NCI-H187 treated with DMSO at 0.1 percent for 48 hours (cell line): ENCODE measurements at places on chromosomes 5 and 9.

- DNase-seq, result no peak
Measured at GRCh38 chr5:146765089-146765832, 113.3 kb downstream of the PPP2R2B start.

- DNase-seq, result no peak
Measured at GRCh38 chr5:14855366-14855765, 16.2 kb downstream of the ANKH start.

DNA sequence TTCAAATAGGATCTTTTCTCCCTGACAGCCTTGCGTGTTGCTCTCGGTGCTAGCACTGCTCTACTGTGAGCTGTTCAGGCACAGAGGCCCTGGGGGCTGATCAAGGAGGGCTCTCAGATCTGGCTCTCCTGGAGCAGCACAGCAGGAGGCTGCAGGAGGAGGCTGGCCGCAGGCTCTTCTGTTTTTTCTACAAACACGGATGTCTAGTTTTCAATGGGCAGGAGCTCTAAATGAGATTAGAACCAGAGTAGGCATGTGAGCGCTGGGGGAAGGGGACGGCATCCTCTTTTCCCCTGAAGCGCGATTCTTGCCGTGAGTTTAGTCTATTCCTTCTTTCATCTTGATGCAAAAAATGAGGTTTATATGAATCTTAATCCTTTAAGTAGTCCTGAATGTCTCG lies 61.7 kb upstream of the IRX4 start:
- DNase-seq, result no peak

DNA sequence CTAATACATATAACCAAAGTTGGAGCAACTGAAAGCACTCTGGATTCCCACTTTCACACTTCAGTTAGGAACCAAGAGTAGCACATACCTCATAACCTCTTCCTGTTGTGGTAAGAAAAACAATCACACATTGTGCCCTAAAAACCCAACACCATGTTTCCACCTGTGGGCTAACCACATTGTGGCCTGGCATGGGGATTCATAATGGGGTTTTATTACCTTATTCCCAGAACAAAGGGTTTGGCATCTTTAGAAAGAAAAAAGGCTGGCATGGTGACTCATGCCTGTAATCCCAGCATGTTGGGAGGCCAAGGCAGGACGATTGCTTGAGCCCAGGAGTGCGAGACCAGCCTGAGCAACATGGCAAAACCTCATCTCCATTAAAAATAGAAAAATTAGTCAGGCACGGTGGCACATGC lies 60.6 kb downstream of the HSD17B3 start:
- DNase-seq, result no peak

- no peak for DNase-seq
Measured at GRCh38 chr5:154765396-154765925, 10.3 kb downstream of the LARP1 start.

DNA sequence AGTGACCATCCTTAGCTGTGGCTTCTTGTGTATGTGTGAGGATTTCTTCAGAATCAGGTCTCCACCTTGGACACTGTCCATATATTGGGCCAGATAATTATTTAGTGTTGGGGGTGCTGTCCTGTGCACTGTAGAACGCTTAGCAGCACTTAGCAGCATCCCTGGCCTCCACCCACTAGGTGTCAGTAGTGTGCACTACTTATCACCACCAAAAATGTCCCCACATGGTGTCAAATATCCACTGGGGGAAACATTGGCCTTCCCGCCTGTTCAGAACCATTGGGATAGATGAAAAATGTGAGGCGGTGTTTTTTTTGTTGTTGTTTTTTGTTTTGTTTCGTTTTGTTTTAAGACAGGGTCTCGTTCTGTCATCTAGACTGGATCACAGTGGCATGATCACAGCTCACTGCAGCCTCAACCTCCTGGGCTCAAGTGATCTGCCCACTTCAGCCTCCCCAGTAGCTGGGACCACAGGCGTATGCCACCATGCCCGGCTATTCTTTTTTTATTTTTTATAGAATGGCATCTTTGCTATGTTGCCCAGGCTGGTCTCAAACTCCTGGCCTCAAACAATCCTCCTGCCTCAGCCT lies 67.7 kb downstream of the TENT4A start:
- DNase-seq, result no peak

DNA sequence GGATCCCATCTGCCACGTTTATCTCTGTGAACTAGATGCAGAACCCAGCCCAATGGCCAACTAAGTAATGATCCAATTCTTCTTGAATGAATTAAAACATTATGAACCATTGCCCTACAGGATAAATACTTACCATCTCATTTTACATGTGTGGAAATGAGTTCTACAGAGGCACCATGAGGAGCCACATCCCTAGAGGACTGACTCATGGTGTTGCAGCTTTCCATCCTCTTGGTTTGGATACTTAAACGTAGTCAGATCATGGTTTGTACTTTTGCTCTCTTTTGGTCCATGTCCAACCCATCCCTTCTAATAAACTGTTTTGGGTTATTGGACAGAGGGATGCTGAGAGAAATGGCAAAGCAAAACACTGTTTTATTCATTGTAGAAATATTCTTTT lies 484.8 kb downstream of the EBF1 start:
- no peak for DNase-seq

GRCh38 chr5:18098691-18099090 lies 464.4 kb downstream of the TAF11L14 start:
- DNase-seq, result no peak

DNA sequence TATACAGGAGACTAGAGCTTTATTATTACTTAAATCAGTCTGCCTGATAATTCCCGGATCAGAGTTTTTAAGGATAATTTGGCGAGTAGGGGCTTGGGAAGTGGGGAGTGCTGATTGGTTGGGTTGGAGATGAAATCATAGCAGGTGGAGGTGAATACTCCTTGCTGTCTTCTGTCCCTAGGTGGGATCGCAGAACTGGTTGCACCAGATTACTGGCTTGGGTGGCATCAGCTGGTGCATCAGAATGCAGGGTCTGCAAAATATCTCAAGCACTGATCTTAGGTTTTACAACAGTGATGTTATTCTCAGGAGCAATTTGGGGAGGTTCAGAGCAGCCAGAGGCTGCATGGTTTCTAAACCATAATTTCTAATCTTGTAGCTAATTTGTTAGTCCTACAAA lies 68.1 kb downstream of the KIF4B start:
- no peak for DNase-seq

- no peak for DNase-seq
Measured at GRCh38 chr5:170896779-170897178, 35.0 kb downstream of the RANBP17 start.

DNA sequence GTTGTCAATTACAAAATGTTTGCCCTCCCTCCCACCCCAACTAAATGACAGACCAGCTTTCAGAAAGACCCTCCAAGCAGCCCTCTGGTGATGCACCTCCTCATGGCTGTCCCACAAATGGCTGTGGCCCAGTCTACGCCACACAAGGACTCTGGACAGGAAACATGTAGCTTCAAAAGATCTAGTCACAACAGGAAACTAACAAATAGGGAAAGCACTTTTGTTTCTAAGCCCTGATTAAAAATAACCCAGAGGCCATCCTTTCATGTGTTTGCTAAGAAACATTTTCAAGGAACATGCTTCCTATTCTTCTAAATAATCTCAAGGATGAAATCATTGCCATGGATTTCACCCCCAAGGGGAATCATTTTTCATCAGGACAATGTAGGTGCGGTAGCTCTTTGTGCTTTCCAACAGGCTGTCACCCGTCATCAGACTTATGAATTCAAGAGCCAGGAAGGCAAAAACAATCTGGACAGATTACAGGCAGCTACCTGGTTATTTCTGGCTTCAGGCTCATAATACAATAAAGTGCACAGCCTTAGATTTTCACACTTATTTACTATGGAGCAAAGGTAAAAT lies 20.1 kb downstream of the PCSK1 start:
- no peak for DNase-seq

GRCh38 chr9:96051423-96051822 lies 175.9 kb downstream of the ERCC6L2 start:
- DNase-seq, result no peak

- DNase-seq, result no peak
Measured at GRCh38 chr9:99150451-99151171, 45.7 kb downstream of the TGFBR1 start.

- peak; percentile 5 for DNase-seq
Measured at GRCh38 chr5:149434162-149435014, 55.3 kb upstream of the IL17B start.

DNA sequence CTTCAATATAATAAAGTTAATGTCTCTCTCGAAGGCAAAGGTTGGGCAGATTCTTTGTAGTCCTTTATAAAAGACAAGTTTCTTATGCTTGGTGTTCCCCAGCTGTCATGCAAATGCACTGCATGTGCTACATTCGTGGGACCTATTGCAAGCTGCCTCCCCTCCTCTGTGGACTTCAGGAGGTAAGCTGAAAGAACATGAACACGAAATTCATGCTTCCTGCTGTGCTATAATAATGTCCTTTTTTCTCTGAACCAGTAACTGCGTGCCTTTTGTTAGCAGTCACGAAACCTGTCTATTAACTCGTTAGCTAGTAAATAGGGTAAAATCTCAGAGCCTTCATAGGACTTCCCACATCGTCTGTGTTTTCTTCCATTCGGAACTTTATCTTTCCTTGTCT lies 363.5 kb downstream of the CDH9 start:
- DNase-seq, result no peak

DNA sequence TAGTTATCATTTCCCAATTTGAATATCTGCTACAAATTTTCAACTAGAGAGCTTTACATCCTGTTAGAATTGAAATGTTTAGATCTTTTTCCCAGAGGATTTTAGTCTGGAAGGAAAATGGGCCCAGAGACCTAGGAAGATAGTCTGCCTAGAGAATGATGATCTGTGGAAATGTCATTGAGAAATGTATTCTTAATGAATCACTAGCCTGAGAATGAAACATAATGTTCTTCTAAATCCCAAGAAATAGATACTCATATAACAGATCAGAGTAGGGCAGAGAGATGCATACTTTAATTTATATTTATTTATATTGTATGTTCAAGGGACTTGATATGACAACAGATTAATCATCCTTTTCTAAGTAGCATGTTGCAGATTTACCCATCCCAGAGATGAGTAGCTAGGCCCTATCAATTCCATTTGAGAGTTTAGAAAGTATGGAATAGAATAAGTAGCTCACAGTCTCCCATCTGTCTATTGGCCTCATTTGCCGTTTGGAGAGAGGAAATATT lies 25.1 kb upstream of the SLC44A1 start:
- DNase-seq, result no peak
